Lower leg skin (tissue), 4 donors: ENCODE measurements at places on chromosomes 5 and 9. TPM values are rescaled to one million over a fixed set of nuclear protein-coding genes. Genes with fewer than 3 reads are reported as not detected.

DNA sequence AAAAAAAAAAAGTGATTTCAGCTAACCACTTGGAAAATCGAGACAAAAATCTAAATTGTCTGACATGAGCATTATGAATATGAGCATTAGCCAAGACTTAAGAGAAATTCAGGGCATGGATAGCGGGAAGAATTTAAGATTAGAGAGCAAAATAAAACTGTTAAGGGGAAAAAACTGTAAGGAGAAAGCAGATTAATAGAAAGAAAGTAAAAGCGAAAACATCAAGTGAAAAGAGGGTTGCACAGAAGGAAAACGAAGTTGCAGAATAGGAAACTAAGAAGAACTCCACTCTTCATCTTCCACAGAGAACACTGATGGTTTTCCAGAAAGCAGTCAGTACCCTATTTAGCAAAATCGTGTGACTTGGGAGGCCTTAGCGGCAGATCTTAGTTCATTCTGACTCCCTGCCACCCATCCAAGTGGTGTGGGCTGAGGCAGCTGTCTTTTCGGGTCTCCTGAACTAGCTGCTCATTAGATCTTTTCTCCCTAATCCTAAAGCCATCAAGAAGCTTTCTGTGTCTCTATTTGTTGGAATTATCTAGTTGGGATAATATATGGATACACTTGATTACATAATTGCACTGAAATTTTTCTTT, 3.7 kb downstream of the NIM1K start:
- DNase-seq: no peak

The PCDHA12 gene
- 0.25 TPM for total RNA-seq

DNA sequence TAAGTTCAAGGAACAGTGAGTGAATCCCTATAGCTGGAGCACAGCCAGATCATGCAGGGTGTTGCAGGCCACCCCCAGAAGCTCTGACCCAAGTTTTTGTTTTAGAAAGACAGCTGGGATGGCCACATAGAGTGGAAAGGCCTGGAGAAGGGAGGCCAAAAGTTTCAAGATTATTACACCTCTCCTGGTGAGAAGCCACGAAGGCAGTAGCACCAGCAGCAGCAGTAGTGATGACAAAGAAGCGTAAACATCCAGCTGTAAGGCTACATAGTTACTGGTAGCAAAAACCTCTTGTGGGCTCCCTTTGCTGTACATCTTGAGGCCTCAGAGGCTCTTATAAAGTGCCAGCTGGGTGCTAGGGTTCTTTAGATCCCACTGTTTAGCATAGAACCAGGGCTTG, 11.8 kb downstream of the ADAMTSL1 start:
- DNase-seq: no peak

The PCDHGA5 gene
- total RNA-seq: 2.2 TPM

DNA sequence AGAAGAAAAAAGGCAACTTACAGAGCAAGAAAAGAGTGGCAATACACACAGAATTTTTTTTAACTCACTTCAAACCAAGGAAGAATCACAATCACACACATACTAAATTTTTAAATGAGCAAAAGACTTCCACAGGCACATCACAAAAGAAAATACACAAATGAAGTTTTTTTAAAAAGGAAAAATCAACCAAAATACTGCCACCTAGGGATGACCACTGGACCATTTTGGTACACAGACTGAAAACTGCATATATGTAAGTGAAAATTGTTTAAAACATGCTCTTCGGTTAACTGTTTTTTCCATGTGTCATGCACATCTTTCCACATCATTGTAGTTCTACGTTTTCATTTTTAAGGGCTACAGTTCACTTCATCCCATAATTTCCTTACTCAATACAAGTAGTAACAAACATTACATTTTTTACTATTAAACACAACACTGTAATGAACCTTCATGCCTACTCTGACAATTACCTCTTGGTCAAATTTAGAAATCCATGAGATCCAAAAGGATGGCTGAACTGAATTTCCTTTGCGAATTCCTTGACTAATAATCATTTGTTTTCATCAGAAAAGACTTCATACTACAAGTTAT, 79.0 kb downstream of the FBXW11 start:
- no peak for DNase-seq

GRCh38 chr9:97819735-97820134, 33.3 kb upstream of the FOXE1 start:
- no peak for DNase-seq

- no peak for DNase-seq
Measured at GRCh38 chr5:41776435-41776834, 93.8 kb downstream of the OXCT1 start.

The ZFP37 gene
- total RNA-seq: 1.4 TPM

- DNase-seq: no peak
Measured at GRCh38 chr5:175261037-175261436, 182.9 kb downstream of the DRD1 start.

The TNFAIP8 gene
- 56.0 TPM for total RNA-seq

DNA sequence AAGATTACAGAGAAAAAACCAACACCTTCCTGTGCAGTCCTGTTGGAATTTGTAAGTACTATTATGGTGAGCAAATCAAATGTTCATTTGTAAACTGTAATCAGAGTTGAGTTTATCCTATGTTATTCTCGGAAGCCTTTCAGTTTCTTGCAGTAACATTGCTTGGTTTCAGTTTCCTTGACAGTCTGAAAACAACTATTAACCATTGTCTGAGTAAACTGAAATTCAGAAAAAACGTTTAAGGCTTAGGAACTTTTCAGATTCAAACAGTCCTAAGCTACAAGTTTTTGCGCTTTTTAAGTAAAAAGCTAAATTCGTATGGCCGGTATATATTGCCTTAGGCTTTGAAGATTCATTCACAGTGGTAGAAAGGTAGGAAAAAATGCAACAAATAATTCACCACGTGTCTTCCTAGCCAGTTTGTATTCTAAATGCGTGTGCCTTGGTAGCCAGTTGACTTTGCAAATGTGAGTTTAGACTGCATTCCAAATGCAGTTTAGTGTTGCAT, 2.5 kb downstream of the GPBP1 start:
- DNase-seq: no peak

The CA9 gene
- 22.2 TPM for total RNA-seq

DNA sequence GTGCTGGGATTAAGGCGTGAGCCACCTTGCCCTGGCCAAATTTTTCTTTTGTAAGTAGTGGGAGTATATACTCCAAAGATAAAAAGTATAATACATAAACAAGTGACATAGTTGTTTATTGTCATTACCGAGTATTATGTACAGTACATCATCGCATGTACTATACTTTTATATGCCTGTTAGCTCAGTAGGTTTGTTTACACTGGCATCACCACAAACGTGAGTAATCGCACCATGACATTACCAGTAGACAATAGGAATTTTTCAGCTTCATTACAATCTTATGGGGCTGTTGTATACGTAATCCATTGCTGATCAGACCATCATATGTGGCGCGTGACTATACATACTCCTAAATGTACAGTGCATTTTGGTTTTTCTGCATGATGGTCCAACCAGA, 9.8 kb downstream of the SECISBP2 start:
- no peak for DNase-seq

DNA sequence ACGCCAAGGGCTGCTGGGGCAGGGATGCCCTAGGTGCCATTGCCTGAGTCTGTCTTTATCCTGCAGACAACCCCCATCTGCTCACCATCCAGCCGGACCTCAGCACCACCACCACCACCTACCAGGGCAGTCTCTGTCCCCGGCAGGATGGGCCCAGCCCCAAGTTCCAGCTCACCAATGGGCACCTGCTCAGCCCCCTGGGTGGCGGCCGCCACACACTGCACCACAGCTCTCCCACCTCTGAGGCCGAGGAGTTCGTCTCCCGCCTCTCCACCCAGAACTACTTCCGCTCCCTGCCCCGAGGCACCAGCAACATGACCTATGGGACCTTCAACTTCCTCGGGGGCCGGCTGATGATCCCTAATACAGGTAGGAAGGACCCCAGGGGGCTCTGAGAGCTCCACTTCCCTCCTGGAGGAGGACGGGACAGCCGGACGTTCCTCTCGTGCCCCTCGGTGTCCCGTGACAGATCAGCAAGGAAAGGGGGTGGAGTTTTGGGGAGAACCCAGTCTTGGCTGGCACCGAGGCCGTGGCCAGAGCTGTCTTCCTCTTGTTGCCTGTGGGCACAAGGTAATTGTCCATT, 24.9 kb downstream of the HK3 start:
- no peak for DNase-seq

The ALDH1A1 gene
- total RNA-seq: 9.4 TPM

GRCh38 chr5:76104027-76104426, 20.8 kb downstream of the SV2C start:
- DNase-seq: no peak

DNA sequence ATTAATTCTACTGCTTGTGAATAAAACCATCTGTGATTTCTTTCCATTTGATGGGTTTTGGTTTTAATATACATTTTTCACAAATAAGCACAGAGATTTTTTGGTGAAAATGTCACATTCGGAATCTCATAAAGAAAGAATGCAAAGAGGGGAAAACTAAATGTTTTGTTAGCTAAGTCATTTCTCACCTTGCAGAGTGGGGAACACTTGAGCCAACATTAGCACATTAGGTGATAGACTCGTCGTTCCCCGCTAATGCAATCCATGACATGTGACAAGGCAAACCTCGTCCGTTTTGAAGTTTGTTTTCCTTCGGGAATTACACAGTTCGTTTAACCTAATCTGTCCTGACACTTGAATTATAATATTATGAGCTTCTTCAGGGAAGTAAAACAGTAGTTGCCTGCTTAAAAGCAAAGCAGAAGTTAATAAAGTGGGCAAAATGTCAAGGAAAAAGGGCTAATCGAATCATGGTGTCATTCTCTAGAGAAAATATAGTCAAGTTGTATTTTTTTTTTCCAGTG, 95.8 kb upstream of the LMX1B start:
- no peak for DNase-seq

The PCDHB2 gene
- total RNA-seq: 2.6 TPM

- no peak for DNase-seq
Measured at GRCh38 chr9:126623667-126624478, 10.1 kb downstream of the LMX1B start.

The OR1K1 gene
- 0.66 TPM for total RNA-seq

GRCh38 chr5:153400931-153401330, 89.5 kb upstream of the GRIA1 start:
- DNase-seq: no peak

- DNase-seq: no peak
Measured at GRCh38 chr5:54740141-54740540, 222.6 kb downstream of the SNX18 start.

DNA sequence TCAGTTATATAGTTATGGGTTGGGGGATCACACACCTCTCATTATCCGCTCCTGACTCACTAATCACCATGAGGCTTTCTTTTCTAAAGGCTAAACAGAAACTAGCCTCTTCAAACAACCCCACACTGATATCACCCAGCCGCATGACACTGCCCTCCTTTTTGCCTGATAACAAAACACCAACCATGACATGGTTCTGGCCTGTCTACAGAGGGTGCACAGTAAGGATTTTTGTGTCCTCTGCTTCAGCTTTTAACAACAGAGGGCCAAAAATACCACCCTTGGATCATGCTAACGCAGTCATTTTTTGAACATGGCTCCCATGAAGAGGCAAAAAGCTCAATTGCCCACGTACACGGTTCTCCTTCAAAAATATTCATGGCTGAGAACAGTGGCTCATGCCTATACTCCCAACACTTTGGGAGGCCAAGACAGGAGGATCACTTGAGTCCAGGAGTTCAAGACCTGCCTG, 4.0 kb downstream of the CMBL start:
- DNase-seq: no peak

DNA sequence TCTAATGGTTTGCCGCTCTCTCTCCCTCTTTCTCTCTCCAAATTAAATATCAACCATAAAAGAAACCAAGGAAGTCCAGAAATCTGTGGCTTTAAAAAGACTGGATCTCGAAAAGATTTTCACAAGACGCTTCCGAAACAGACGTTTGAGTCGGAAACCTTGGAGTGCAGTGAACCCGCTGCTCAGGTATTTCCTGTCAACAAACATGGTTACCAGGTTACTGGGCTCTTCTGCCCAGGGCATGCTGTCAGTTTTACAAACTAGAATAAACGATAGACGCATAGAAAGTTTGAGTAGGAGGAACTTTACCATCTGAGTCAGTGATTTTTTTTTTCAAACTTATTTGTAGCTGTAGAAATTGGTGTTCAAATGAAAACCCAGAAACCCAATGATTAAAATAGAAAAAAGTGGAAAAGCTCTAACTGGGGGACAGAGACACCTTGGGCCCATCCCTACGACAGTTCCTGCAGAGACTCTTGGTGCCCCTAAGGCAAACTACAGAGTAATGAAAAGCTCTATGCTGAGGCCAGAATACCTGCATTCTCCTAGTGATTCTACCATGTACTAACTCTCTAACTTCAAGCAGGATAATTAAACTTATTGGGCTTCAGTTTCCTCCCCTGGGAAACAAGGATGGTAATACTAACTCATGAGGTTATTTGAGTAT, 90.0 kb downstream of the DOCK8 start:
- DNase-seq: no peak

DNA sequence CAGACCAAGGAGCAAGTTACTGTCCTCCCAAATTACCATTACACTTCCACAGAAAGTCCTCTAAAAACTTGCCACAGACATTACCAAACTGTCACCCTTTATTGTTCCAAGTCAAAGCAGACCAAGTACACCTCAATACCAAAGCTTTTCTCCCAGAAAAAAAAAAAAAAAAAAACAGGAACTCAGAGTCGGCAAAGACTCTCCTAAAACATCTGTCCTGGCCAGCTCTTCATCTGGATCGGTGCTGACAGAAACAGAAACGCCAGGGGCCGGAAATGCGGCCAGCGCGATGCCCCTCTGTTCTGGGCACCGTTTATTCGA, 718 bp downstream of the DEPDC1B start:
- DNase-seq: no peak

The PCDHGB1 gene
- total RNA-seq: 1.3 TPM

GRCh38 chr5:158531860-158532259, 567.9 kb downstream of the EBF1 start:
- DNase-seq: no peak

The DDX4 gene
- total RNA-seq: not detected

- DNase-seq: no peak
Measured at GRCh38 chr9:374736-375135, 160.1 kb downstream of the DOCK8 start.

DNA sequence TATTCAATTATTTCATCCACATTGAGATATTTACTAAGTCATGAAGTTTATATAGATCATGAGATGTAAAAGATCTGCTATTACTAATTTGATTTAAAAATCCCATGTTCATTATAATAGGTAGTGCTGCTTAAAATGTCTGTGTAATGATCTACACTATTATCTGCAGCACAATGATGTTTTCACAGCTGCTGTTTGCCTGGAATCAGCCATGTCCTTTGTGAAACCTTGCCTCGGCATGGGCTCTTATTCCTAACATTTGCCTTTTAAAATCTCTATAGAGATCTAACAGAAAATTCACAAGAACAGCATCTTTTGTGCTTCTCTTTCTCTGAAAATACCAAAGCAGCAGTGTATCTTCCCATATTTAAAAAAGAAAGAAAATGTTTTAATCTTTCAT, 444.6 kb downstream of the PTPRD start:
- no peak for DNase-seq

The CER1 gene
- total RNA-seq: not detected
